ENCODE measurements at places on chromosomes 1 and 21.

DNA sequence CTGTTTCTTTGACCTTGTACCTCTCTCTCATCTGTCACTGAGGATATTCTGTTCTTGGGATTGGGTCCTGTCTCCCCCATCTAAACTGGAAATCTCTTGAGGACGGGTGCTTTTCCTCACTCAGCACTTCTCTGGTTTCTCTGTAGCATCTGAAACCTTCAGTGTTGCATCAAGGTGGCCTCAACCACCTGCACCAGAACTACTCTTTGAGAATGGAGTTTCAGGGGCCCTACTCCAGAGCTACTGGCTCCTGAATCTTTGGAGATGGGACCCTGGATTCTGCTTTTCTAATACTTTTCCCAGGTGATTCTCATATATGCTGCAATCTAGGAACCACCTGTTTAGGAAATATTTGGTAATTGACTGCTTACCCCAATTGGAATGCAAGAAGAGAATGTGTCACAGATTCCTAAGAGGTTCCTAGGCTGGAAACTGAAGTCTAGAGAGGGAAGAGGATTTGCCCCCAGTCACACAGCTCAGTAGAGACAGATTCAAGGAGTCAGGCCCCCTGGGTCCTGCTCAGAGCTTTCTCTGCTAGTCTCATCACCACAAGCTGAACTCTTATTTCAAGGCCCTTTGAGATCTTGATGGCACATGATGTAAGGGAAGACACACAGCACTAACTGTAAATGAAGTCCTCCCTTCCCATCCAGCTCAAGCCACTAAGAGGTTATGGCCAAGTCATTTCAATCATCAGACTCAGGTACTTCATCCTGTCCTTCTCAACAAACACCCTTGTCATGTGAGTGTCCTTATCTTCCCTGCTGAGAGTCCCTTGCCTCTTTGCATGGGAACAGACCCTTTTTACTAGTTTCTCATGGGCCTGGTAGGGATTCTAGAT, 48.7 kb downstream of the EIF2D start:
- no peak for DNase-seq

- DNase-seq, result peak; percentile 57
These were observed 20.4 kb upstream of the UBXN10 start for GRCh38 chr1:20165522-20165951.

- DNase-seq, result no peak
These were observed 975.7 kb upstream of the ADGRL4 start for GRCh38 chr1:79982211-79982610.

- DNase-seq, result no peak
These were observed 49.9 kb upstream of the HAO2 start for GRCh38 chr1:119318466-119319309.

GRCh38 chr1:46643368-46643775, 24.8 kb downstream of the ATPAF1 start:
- no peak for DNase-seq

DNA sequence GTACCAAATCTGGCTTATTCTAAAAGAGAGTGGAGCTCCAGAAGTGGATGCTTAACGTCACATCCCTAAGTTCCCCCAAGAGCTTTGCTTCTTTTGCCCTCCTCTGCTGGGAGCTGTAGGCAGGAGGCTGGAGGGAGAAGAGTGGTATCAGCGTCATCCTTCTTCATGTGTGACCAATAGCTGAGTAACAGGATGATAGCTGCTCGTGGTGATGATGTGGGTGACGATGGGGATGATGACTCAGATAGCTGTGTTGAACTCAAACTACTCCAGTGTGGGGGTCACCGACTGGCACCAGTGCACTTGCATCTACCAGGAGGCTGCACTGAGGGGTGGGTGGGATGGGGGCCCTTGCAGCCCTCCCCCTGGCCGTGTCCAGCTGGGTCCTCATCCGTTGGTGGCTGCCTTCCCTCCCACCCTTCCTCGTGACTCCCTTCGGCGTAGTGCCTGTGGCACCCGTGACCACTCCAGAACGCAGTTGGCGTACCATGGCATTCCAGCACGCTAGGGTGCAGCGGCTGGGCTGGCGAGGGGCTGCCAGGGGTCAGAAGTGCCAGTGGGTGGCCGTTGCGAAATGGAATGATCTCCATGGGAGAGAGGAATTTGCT, 1.1 kb downstream of the IGFN1 start:
- DNase-seq, result peak; percentile 27

Data from erythroblast (primary cell).